ENCODE measurements at places on chromosomes 5 and 9.

DNA sequence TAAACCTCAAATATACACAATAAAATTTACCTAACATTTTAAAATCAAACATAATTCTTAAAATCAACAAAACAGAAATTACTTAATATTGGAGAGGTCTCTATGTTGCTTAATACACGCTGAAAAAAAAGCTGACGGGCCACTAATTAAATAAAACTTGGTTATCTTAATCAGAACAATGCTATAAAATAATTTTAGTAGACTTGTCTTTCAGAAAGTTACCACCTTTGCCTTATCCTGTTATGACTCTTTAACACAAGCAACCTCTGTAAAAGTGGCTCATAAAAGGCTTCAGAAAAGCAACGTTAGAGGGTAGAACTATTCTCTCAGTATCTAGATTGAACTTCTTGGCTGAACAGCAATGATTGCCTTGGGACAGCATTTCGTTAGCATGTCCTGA, 251.0 kb upstream of the RIOK2 start:
- DNase-seq: no peak

DNA sequence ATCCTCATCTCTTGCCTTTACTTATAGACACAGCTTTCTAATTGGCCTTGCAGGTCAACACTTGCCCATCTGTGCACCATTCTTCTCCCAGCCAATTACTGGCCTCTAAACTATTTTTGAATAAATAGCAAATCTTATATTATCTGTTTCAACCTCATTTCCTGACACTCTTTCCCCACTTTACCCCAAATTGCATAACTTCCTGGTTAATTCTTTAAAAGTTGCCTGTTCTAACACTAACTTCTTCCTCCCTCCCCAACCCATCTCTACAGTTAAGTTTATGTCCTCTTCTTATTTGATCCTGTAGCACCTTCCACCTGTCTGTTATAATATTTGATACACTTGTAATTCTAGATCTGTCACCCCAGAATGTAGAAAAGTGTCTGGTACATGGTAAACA, 372.1 kb downstream of the PDE4D start:
- no peak for DNase-seq

DNA sequence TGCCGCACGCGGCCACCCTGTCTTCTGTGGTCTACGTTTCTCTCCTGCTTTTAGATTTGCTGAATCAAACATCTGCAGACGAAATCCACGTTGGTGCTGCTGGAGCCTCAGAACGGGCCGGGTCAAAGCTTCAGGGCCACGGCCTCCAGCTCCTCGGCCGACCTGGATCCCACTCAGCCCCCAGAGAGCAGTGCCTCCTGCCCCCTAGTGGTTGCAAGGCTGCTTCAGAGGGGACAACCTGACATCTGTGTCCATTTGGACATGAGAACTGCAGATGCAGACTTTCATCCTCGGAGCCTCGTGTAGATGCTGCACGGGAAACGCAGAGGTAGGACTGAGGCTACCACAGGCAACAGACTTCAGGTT, 23.0 kb upstream of the SLC6A3 start:
- DNase-seq: no peak

GRCh38 chr5:2303431-2304100, 420.8 kb upstream of the IRX4 start:
- DNase-seq: no peak

DNA sequence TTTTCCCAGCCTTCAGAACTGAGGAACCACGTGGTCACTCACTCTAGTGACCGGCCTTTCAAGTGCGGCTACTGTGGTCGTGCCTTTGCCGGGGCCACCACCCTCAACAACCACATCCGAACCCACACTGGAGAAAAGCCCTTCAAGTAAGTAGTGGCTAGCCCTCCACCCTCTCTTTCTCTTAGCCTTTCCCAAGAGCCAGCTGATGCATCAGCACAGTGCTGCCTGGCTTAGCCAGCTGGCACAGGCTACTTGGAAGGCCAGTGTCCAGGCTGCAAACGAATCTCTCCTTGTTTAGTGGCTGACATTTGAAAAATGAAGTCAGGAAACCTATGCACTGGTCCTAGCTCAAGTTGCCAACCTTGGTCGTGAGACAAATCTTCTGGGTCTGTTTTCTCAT, 91.1 kb downstream of the PRDM6 start:
- DNase-seq: no peak
